NCI-H2081 treated with DMSO at 0.1 percent for 48 hours (cell line): ENCODE measurements at places on chromosomes 7 and 10.

DNA sequence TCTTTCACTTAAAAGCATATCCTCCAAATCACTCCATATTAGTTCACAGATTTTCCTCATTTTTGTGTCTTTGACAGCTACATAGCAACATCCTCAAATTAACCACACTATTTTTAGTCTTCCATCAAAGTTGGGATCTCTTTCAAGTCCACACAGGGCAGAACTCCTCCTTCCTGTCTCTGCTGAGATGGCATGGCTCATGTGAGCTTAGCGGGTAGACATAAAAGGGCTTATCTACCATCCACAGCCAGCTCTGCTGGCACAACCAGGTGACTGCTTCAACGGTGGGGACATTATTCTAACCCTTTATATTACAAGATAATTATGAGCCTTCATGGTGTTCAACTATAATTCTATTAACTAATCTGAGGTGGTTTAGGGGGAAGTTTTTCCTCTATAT is 35.5 kb downstream of the ICA1 start:
- no peak for DNase-seq

DNA sequence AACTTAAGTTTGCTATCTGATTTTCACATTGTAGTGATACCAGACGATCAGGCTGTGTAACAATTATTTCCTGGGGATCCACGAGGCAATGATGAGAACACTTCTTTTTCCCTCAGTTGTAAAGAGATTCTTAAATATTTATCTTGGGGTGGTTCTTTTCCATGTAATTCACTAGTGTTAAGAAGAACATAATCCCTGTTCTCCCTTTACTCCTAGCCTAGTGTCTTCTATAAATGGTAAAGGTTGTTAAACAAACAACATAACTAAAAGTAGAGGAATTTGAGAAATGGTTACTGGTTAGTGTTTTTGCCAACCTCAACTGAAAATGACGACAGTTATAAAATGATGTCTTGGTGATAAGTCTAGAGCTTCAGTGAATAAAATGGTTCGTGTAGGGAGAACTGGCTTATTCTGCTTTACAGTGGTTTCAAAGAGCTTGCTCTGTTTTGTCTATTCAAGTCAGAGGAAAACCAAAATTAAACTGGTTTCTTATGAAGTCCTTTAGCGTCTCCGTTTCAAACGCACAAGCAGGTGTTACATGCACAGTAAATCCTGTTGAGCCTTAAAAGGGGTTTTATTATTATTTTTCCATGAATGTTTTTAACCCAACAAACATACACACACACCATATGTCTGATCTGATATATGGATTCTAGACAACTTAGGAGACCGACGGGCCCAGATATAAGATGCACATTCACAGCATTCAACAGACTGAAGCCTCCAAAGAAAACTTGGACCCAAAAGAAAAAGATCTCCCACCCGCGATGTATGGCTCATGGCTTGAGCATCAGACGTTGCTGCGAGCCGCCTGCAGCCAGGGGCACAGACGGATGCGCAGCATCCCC is 1.1 kb downstream of the TBX20 start:
- no peak for DNase-seq

GRCh38 chr7:142440906-142441411 is 183.1 kb upstream of the PRSS58 start:
- DNase-seq, result no peak

- no peak for DNase-seq
These were observed 198.1 kb upstream of the HABP2 start for GRCh38 chr10:113354711-113355110.

DNA sequence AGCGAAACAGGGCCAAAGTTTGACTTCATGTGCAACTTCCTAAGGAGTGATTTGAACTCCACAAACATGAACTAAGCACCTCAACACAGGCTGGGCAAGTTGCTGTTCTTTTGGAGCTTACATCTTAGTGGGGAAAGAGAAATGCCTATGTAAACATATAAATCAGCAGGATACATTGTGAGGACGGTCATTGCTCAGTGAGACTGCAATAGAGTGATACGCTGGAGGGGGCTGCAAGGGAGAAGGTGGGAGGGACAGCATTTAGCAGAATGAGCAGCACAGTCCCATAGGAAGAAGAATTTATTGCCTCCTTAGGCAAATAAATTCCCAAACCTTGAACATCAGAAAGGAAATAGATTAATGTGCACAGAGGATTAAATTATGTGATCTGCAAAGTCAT is 90.0 kb downstream of the EGFR start:
- no peak for DNase-seq
